ENCODE measurements at places on chromosomes 6 and 20.

DNA sequence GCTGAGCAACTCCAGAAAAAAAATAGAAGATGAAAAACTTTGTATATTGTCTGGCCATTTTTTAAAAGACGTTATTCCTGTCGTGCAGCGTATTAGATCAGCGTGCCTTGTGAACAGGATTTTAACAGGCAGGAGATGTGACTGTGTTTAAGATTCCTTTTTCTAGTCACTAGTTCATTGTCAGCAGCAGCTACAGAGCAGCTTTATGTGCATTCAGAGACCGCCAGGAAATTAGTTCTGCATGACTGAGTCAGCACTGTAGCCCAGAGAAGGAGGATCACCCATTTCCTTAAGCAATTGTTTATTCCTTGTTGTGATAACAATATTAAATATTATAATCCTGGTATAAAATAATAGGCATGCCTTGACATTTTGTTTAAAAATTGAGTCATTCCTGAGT lies 75.4 kb upstream of the ADGRB3 start:
- no peak for DNase-seq

DNA sequence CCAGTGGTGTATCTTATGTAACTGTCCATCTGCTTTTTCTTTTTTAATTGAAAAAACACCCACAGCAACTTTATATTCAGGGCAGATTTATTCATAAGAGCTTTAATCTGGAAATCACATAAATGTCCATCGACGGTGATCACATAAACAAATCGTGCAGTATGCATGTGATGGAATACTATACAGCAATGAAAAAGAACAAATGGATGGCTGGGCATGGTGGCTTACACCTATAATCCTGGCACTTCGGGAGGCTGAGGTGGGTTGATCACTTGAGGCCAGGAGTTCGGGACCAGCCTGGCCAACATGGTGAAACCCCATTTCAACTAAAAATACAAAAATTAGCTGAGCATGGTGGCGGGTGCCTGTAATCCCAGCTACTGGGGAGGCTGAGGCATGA lies 39.1 kb downstream of the VSTM2L start:
- DNase-seq: no peak

DNA sequence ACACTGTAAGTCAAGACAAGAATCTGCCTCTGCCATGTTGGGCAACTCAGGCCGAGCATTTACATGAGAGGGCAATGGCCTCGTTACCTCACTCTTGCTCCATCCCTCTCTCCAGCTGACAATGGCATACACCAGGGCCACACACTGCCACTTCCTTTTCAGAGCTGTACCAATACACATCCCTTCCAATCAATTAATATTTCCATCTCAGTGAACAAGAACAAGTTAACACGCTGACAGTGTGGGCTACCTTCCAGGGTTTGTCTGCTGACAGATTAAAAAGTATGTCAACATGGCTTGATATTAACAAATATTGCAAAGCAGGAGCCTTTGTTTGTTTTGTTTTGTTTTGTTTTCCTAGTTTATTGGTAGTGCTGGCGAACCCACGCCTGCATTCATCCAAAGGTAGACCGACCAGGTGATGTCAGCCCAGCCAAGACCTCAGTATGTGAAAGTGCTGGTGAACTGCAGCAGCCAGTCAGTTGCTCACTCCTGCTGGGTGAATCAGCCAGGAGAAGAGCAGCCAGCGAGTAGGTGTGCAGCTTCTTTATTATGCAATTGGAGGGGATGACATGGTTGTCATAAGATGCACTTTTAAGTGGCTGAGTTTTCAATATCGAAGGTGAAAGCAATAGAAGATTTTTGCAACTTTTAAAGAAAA lies 487.3 kb upstream of the JARID2 start:
- DNase-seq: no peak

DNA sequence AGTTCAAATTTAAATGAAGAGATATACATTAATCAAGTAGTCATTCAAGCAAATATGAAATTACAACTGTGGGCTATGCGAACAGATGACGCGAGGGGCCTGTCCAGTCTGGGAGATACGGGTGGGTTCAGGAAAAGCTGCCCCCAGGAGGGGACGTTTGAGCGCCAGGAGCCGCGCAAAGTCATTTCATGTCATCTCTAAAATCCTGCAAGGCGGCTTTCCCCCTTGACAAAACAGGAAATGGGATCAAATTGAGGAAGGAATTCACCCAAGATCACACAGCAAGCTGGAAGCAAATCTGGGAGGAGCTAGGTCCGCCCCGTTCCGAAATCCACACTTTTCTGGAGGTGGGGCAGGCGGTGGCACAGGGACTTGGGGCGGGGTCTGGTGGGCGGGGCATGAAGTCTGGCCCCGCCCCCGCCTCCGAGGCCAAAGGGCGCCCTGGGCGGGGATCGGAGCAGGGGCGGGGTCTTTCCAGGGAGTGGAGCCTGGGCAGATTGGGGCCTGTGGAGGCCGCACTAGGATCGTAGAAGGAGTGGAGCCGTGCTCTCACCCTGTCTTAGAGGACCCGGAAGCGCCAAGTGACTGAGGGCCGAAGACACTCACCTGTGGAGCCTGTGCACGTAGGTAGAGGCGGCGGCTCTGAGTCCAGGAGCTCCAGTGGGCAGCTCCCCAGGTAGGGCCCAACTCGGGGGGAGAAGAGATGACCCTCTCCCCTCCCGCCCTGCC lies at the start of gene LPIN3:
Gene LPIN3 (plus strand): TSS at position 495 of the 729 bp plus-strand sequence. CDS start 4,983 bp downstream, outside the sequence.
- peak; percentile 67 for DNase-seq

GRCh38 chr6:4906293-4907276 lies 97.3 kb downstream of the RPP40 start:
- DNase-seq: no peak

DNA sequence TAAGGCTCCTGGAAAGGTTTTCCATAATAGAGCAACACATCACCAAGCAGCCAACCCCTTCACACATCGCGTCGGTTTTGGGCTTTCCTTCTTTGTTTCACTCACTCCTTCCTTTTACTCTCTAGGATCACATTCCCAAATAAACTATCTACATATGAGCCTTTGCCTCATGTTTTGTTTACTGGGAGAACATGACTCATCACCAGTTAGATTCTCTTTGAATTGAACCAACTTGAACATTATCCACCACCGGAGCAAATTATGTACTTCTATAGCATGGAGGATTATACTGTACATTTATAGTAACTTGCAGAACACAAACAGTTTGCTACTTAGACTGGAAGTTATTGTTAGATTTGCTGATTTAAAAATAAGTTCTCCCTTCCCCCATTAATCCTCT lies 41.0 kb downstream of the SAMD5 start:
- DNase-seq: no peak

DNA sequence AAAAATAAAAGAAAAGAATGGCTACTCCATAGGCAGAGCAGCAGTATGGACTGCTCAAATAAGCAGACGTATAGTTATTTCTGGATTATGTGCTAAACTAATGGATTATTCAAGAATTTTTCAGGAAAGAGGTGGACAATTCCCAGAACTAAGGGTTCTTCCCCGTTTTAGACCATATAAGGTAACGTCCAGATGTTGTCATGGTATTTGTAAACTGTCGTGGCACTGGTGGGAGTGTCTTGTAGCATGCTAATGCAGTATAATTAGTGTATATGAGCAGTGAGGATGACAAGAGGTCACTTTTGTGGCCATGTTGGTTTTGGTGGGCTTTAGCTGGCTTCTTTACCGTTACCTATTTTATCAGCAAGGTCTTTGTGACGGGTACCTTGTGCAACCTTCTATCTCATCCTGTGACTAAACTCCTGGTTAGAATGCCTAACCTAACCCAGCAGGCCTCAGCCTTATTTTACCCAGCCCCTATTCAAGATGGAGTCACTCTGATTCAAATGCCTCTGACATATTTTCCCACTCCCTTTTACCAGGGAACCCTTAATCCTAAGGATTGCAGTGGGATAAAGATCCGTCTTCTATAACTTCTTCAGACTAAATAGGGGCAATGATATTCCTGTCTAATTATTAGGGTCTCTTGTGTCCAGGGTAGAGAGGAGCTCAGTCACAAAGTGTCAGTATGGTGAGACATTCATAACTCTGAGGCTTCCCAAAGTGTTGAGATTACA lies 11.1 kb upstream of the TRIM38 start:
- DNase-seq: no peak

DNA sequence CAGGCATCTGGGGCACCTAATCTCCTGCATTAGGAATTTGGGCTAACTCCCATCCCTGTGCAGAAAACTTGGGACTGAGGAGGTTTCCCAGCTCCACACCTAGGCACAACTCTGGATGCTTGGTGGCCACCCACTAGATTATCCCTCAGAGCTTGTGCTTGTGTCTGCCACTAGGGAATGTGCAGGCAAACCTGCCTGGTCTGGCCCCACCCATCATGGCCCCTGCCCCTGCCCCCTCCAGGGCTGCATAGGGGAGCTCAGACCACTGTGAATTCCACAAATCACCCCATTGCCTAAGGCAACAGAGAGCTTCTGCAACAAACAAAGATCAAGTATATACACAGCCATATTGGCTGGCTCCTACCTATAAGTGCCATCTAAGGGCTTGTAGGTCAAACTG lies 31.1 kb downstream of the STMND1 start:
- no peak for DNase-seq

All from activated naive CD8-positive, alpha-beta T cell treated with anti-CD3 and anti-CD28 coated beads, Interleukin-2, amount 50 U/mL, for 24 hours (primary cell).